ENCODE measurements at places on chromosomes 2 and 18. TPM values are rescaled to one million over a fixed set of nuclear protein-coding genes. Genes with fewer than 3 reads are reported as not detected.

- DNase-seq, result no peak
Observed at GRCh38 chr2:2909086-2910035, 468.3 kb downstream of the EIPR1 start.

DNA sequence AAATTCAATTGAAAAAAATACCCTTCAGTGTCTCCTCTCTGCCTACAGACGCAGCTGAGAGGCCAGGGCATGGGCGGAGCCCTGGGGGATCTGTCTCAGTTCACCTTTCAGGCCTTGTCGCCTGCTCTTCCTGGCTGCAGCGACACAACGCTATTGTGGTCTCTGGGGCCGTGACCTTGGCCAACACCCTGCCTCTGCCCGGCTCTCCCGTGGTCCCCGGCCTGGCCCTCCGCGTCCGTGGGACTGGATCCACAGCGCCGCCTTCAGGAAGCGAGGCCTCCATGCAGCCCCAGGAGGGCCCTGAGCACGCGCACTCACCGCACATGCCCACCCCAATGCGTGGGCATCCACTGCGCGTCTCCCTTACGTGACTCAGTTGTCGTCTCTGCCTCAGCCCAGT, 81.1 kb downstream of the MRPS9 start:
- DNase-seq, result no peak

Gene GREB1
- polyA plus RNA-seq, result 26.8 TPM

Gene IL1RL1
- 0.03 TPM for polyA plus RNA-seq

- no peak for DNase-seq
Observed at GRCh38 chr2:70085711-70086277, 1.5 kb upstream of the PCBP1 start.
